Heart right ventricle (tissue), 16 donors: ENCODE measurements at places on chromosomes 1 and 21.

DNA sequence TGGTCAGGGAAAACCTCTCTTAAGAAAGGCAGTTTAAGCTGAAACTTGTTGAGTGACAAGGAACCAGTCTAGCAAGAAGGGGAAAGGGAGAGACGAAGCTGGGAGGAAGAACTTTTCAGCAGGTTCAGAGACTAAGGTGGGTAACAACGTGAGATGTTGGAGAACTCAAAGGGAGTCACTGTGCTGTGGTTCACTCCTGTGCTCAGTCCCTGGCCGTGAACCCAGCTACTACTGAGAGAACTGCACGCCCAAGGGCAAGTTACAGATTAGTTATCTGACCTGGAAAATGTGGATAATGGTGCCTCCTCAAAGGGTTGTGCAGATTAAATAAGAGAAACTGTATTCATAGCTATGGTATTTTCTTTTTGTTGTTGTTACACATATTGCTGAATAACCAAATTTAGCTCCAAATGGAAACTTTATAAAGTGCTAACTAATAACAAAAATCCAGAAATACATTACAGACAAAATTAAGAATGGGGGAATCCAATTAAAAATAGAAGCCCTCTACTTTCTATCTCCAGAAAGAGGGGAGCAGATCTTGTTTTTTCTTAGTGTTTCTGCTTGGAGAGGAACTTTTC lies 2.9 kb downstream of the ZBTB40 start:
- DNase-seq, result no peak

- DNase-seq, result no peak
Measured at GRCh38 chr1:227790034-227790400, 25.5 kb upstream of the PRSS38 start.

GRCh38 chr1:93827633-93828366 lies 51.2 kb downstream of the DNTTIP2 start:
- no peak for DNase-seq

DNA sequence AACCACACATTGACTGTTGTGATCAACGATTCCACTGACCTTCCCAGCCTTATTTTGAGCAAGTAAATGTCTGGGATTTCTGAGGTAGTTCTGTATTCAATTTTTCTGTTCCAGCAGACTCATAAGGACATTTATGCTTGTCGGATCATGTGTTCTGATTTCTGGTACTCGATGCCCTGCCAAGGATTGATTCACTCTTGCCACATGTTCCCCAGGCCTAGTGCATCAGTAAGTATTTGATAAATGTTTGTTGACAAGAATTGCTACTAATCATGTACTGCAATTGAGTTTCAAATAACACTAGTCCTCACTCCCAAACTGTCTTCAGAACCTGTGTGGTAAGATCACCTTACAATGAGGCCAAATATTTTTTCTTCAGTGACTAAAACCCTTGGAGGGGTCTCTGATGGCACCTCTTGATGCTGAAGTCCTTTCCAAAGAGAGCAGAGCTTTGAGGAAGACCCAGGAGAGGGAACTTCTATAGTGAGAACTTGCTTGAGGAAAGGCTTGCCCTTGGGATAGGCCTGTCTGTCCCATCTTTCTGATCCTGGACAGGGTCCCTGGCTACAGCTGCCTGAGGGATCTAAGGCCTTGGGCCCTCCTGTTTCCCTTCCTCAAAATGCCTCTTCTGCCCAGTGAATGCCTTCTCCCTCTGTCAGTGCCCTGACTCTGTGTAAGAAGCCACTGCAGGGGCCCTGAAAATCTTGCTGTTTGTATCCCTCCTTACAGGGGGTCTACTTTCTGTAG lies 115.8 kb upstream of the FAM78B start:
- DNase-seq, result no peak

GRCh38 chr1:63651161-63651701 lies 58.0 kb downstream of the PGM1 start:
- DNase-seq, result no peak

- no peak for DNase-seq
Measured at GRCh38 chr1:231611111-231611510, 15.5 kb upstream of the DISC1 start.

DNA sequence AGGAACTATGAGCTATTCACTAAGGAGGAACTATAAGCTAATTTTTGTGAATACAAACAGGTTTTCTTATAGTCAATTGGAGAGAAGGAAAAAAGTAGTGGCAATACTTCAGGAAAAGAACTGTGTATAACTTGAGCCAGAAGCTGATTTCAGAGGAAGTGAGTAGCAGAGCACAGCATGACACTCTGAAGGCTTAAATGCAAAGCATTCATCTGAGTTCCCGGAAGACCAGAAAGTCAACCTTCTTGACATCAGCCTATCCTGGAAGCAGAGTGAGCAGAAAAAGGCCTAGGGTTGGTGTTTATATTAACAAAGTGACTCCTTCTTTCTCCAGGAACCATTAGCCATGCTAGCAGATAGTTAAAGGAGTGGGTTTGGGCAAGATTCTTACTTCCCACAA lies 545.2 kb downstream of the MRPL39 start:
- DNase-seq, result no peak

DNA sequence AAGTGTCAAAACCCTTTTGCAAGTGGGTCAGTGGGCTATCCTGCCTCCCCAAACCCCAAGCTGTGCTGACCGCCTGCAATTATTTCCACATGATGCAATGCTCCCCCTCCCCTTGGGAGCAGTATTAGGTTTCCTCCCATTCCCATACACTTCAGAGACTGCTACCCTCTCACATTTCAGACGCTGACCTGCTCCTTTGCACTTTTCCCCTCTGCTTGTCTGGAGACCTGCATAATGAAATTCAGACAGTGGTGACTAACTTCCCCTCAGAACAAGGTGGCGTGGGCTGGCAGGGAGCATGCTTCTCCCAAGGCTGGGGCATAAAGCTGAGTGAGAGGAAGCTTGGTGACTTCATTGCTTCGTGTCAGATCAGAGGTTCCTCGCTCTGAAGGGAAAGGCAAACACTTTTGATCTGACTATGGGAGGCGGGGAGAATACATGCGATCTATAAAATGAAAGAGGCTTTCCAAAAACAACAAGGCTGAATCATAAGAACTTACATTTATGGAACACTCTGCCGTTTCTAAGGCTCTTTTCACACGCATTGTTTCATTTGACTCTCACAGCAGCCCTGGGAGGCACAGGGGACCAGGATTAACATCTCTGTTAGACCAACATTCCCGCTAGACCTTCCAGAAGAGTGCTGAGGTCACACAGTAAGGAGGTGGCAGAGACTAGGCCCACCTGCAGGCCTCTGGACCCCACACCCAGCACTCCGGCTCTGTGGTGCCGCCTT lies 27.5 kb upstream of the ROR1 start:
- DNase-seq, result no peak

DNA sequence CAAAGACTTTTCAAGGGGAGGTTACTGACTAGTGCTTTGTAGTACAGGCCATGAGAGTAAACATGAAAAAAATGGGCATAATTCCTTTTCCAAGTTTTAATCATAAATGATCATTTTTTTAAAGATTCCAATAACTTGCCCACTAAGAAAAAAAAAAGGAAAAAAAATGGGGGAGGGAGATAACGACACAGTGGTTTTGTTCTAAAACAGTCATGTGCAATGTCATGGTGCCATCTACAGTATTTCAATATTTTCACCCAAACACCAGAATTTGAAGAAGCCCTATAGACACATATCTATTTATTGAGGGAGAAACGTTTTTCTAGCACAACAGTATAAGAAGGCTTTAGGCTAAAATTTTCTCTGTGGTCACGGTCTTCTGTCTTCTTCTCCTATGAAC lies 250.2 kb downstream of the LTN1 start:
- DNase-seq, result no peak

DNA sequence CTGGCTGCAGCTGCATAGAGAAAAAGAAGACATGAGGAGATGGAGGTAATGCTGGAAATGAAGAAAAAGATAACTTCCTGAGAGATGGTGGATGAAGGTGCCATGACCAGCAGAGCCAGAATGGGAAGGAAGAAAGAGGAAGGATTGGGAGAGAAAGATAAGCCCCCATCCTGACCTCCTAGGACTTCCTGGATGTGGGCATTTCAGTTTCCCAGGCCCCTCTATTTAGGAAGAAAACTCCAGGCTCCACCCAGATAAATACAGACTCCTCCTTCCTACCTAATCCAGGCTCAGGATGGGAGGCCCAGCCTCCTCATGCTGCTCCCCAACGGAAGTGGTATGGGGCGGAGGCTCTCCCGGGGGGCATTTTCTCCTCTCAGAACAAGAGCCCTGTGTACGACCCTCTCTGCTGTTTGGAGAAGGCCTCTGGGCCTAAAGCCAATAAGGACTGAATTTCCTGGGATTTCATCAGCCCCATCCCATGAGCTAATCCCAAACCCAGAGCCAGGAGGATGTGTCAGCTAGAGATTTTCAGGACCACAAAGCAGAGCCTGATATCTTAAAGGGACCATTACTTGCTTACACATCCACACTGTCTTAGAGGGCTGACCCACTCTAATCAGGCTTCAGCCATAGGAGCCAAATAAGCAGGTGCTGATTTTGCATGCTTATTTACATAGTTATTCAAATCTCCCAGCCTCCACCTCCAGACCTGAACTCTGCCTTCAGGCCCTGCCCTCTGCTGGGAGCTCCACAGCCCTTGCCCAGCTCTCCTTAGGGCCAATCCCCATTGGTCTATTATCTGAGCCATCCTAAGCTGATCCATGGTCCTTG lies 5.1 kb upstream of the ARHGEF2 start:
- peak; percentile 82 for DNase-seq

DNA sequence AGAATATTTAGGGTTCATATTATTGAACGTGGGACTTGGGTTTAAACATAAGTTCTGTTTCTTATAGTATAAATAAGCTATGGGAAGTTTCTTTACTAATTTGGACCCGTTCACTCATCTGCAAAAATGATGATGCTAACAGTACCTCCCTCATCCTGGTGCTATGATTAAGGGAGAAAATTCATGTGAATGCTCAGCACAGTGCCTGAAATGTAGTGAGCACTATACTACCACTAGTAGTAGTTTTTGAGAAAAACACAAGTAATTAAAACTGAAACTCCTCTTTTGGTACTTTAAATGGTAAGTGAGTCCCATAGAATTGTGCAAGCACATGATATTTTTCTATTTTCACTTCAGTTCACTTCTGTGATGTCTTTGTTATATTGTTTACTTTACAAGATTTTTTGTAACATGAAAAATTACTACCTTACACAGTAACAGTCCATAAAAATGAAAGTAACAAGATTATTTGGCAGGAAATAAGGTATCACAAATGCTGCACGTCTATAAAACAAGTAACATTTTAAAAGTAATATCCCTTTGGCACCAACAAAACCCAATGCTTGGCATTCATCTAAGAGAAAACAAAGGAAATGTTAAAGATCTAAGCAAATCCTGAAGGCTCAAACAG lies 11.3 kb upstream of the PTPRC start:
- DNase-seq, result no peak

DNA sequence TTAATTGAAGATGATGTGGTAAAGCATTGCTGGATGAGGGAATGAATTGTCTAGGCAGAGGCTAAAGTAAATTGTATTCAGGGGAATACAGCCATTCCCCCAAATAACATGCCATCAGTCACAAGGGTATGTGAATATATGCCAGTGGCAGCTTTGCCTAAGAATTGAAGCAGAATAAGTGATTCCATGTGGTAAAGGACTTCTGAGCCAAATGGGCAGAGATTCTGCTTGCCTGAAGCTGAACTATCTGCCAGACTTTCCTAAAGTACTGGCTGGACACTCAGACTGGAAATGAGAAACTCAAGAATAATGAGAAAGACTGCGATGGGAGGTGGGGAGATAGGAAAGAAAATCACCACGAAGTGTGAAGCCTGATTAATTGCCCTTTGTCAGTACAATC lies 2.4 kb downstream of the LIX1L start:
- no peak for DNase-seq

DNA sequence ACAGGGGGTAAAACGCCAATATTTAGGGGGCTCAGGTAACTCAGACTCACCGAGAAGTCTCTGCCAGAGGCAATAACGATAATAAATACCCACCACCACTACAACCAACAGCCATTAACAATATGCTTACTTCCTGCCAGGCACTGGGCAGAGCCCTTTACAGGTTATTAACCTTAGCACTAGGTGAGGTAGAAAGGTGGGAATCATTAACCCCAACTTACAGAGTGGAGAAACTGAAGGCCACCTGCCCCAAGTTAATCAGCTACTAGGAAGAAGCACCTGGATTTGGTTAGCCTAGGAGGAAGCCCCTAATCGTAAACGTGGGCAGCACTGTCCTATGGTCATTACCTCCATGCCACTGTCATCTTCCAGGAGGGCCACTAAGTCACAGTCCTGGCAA lies 110.0 kb downstream of the UBR4 start:
- DNase-seq, result no peak

GRCh38 chr1:180751921-180752320 lies 120.1 kb downstream of the XPR1 start:
- DNase-seq, result no peak

GRCh38 chr1:42777852-42778251 lies 6.9 kb upstream of the TMEM269 start:
- DNase-seq, result no peak

GRCh38 chr1:183956559-183957188 lies 80.9 kb downstream of the COLGALT2 start:
- DNase-seq, result no peak

GRCh38 chr1:77605246-77606026 lies 77.0 kb downstream of the ZZZ3 start:
- DNase-seq, result peak; percentile 53

DNA sequence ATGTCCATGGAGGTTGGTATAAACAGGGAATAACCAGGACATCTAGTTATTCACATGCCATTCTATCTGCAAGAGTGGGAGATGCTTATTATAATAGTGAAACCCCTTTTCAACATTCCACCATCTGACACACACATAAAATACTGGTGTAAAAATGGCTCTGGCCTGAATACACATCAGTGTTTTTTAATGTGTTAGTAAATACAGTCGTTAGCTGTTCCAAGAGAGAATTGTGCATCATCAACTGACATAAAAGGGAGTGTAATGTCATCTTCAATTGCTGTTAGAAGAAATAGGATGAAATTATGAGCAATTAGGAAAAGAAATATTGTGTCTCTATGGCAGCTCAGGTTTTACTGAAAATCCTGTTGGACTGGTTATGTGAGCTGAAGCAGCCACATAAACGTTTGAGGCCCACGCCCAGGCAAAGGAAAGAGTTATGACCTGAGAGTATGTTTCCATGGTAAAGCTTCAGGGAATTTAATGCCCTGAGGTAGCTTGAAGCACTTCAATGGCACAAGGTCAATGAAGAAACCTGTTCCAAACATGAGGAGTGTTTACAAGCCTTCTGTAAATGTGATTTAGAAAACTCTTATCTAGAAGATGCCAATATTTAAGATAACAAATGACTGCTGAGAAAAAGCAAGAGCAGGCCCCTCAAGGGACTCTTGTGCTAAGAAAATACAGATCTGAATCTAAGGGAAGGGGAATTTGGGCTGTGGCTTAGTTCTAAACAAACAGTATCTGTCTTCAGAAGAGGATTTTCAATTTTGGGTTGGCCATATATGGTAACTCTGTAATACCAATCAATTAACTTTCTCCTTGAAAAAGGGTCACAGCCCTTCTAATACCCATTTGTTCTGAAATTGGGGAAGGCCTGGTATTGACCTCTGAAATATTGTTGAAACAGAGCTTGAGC lies 384.3 kb downstream of the SEC16B start:
- no peak for DNase-seq

- DNase-seq, result peak; percentile 89
Measured at GRCh38 chr1:27525296-27526272, 35.6 kb upstream of the WASF2 start.
